ENCODE measurements at places on chromosomes 12 and 14. TPM values are rescaled to one million over a fixed set of nuclear protein-coding genes. Genes with fewer than 3 reads are reported as not detected.

DNA sequence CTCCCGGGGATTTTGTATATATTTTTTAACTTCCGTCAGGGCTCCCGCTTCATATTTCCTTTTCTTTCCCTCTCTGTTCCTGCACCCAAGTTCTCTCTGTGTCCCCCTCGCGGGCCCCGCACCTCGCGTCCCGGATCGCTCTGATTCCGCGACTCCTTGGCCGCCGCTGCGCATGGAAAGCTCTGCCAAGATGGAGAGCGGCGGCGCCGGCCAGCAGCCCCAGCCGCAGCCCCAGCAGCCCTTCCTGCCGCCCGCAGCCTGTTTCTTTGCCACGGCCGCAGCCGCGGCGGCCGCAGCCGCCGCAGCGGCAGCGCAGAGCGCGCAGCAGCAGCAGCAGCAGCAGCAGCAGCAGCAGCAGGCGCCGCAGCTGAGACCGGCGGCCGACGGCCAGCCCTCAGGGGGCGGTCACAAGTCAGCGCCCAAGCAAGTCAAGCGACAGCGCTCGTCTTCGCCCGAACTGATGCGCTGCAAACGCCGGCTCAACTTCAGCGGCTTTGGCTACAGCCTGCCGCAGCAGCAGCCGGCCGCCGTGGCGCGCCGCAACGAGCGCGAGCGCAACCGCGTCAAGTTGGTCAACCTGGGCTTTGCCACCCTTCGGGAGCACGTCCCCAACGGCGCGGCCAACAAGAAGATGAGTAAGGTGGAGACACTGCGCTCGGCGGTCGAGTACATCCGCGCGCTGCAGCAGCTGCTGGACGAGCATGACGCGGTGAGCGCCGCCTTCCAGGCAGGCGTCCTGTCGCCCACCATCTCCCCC, 777 bp downstream of the ASCL1 start:
- peak overlapping the region; percentile 14 for H3K4me3 ChIP-seq
- DNase-seq, result no peak
- no peak overlapping the region for H3K27ac ChIP-seq
- no peaks in the 10 kb centered on the region for H3K36me3 ChIP-seq
- peaks cover 3% of the 10 kb centered on the region for H3K4me1 ChIP-seq

DNA sequence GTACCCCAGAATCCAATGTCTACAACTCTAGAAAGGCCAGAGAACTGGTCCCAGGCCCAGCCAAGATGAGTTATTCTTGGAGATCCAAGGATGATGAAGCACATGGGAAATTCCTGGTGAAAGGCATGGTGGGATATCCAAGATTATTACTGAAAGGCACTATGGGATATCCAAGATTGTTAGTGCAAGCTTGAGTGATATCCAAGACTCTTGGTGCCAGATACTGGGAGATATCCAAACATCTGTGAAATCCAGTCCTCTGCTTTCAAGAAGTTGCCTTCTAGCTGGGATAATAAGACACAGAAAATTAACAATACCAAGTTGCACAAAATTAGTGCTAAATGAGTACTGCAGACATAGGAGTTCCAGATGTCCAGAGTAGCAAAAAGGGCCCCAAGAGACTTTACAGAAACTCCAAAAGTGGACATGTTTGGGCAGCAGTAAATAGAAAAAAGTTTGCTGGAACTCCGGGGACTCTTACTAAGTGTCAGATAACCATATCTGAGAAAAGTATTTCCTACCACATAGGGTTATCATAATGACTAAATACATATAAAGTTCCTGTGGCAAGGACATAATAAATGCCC, 34.6 kb downstream of the PHLDA1 start:
- DNase-seq, result no peak
- no peak overlapping the region for H3K4me3 ChIP-seq
- peaks cover 5% of the 10 kb centered on the region for H3K4me1 ChIP-seq
- no peaks in the 10 kb centered on the region for H3K27me3 ChIP-seq
- no peak overlapping the region for H3K27ac ChIP-seq

DNA sequence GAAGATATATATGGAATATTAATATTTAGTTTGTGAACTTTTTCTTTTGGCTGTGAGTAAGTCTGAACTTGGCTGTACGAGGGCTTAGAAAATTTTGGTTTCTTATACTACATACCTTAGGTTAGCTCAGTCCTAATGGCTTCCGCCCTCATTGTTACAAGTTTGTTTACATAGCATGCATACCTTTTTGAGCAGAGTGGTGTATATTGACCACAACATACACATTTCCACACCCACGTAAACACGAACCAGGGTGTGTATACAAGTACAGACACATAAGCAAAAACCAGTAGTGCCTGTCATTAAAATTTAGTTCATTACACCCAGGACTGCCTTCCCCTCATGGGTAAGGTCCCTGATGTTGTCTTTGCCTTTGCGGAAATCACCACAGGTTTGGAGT, 230.2 kb upstream of the RGS6 start:
- no peak for DNase-seq
- no peaks in the 10 kb centered on the region for H3K4me1 ChIP-seq
- H3K27me3 ChIP-seq, result no peaks in the 10 kb centered on the region
- H3K4me3 ChIP-seq, result no peak overlapping the region
- peaks cover 7% of the 10 kb centered on the region for H3K36me3 ChIP-seq
- H3K27ac ChIP-seq, result no peak overlapping the region

DNA sequence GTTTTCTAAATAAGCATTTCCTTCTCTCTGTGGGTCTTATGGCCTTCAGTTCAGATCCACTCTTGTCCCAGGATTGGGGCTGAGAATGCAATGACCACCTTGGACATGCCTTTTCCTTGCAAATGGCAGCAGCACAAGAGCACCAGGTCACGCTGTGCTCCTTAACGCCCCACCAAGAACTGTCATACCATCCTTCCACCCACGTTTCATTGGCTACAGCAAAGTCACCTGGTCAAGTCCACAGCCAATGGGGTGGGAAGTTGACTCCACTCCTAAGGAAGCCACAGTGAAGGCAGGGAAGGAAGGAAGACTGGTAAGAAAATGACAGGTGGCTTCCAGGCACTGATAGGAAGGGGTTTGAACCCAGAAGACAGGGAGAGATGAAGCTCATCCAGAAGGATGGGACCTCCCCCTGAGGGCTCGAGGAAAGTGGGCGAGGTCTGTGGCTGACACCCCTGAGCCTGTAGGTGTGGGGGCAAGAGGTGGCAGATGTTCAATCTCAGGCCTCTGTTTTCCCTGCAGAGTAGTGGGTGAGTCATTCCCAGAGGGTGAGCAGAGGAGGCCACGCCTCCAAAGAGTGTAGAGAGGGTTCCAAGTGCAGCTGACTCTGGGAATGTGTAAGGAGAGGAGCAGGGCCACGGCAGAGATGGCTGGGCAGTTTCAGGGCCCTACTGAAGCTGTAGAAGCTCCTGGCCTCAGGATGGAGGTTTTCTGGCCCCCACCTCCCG, 113.5 kb upstream of the VRK1 start:
- H3K27ac ChIP-seq, result no peak overlapping the region
- DNase-seq, result no peak
- no peak overlapping the region for H3K4me3 ChIP-seq

DNA sequence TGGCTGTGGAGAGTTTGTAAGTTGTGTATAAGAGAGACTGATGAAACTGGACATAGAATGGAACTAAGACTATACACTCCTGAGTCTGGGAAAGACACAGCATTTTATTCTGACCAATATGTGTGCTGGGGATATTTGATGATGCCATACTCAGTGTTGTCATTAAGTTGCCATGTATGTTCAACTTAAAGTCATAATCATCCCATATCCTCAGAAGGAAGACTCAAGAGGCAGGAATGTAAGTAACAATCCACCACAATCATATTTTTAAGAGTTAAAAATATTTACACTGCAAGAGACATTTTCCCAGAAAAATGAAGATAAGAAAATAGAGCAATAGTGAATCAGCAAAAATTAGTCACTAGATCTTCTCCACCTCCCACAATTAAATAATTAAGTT, 120.1 kb downstream of the MDGA2 start:
- H3K36me3 ChIP-seq, result no peaks in the 10 kb centered on the region
- H3K4me1 ChIP-seq, result no peaks in the 10 kb centered on the region
- no peak overlapping the region for H3K4me3 ChIP-seq
- no peak for DNase-seq
- H3K27ac ChIP-seq, result no peak overlapping the region

DNA sequence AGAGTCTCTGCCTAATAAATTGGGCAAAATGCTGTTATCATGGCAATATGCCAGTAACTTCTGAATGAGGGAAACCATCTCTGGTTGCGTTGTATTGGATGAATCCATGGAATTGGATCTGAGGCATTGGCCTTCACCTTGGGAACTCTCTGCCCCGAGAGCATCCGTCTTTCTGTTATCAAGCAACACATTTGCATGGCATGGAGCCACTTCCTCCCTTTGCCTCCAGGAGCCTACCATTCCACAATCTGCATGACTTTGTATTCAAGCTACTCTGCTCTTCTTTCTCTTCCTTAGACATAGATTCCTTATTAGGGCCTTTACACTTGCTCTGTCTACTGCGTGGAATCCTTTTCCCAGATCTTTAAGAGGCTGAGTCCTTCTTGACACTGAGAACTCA, 57.2 kb downstream of the RIC8B start:
- no peak overlapping the region for H3K27ac ChIP-seq
- no peak overlapping the region for H3K4me3 ChIP-seq
- DNase-seq, result no peak
- H3K27me3 ChIP-seq, result no peaks in the 10 kb centered on the region
- H3K4me1 ChIP-seq, result no peaks in the 10 kb centered on the region

GRCh38 chr12:53044896-53045695, 4.8 kb upstream of the TNS2 start:
- H3K4me3 ChIP-seq, result no peak overlapping the region
- no peak for DNase-seq
- peak overlapping the region; percentile 96 for H3K27ac ChIP-seq
- no peaks in the 10 kb centered on the region for H3K36me3 ChIP-seq

- DNase-seq, result peak; percentile 35
- no peak overlapping the region for H3K27ac ChIP-seq
- H3K4me1 ChIP-seq, result no peaks in the 10 kb centered on the region
- no peaks in the 10 kb centered on the region for H3K27me3 ChIP-seq
Measured at GRCh38 chr14:100608586-100609330, 21.5 kb upstream of the BEGAIN start.

DNA sequence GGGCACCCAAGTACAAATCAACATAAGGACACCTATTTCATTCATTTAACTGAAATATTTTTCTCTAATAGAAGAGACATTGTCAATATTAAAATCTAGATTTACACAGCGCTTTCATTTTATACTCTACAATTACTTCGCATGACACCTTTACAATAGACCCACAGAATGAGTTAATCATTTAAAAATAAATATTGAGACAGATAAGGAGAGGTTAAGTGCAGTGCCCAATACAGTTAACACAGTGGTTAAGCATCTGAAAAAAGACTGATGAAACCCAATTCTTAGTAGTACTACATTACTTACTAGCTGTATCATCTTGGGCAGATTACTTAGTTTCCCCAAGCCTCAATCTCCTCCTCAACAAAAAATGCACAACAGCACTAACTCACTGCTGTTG, 116.2 kb downstream of the DENND5B start:
- no peaks in the 10 kb centered on the region for H3K27me3 ChIP-seq
- no peak overlapping the region for H3K27ac ChIP-seq
- no peak overlapping the region for H3K4me3 ChIP-seq
- peaks cover 12% of the 10 kb centered on the region for H3K4me1 ChIP-seq
- DNase-seq, result no peak

DNA sequence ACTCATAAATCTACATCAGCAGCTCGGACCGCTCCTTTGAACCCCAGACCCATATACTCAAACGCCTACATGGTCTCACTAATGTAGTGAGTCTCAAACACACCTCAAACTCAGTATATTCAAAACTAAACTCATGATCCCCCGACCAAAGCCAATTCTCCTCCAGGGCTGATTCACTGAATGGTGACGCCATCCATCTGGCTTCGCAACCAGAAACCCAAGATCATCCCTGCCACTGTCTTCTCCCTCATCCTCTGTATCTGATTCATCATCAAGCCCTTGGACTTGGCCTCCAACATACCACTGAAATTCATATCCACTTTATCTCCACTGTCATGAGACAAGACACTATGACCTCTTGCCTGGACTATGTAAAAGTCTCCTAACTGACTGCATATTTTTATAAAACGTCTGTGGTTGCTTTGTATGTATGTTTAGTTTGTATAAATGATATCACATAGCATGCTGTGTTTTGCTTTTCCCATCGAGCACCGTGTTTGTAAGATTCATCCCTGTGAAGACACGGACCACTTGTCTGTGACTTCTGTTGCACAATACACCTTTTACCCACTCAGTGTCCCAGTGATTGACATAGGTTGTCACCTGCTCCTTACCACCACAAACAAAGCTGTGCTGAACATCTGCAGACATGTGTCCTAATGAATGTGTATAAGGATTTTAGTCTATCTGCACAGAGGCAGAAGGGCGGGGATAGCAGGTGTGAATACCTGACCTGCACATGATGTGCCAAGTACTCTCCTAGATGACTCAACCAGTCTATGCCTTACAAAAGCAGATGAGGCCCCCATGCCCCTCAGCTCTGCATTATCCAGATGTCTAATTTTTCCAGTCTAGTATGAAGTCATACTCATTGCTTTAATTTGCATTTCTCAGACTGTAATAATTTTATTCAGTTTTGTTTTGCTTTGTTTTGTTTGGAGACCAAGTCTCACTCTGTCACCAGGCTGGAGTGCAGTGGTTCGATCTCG, 76.9 kb downstream of the VWF start:
- no peak for DNase-seq
- no peak overlapping the region for H3K4me3 ChIP-seq
- no peaks in the 10 kb centered on the region for H3K36me3 ChIP-seq
- H3K27ac ChIP-seq, result no peak overlapping the region

DNA sequence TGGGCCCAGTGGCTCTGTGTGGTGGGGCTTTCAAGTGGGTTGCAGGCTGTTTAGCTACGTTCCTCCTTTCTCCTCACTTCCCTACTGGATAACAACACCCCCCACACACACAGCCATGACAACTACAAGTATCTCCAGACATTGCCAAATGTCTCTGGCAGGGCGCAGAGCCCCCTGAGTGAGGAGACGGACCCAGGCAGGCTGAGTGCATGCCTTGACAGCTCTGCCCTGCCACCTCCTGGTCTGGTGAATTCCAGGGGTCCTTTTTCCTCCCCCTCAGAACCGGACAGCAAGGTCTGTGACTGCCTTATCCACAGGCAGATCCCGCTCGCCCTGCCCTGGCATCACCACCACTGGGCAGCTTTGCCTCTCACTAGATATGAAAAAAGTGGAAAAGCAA, 276.5 kb downstream of the TMEM132C start:
- no peaks in the 10 kb centered on the region for H3K4me1 ChIP-seq
- no peak overlapping the region for H3K27ac ChIP-seq
- no peak overlapping the region for H3K4me3 ChIP-seq
- no peak for DNase-seq

GRCh38 chr12:65740873-65741600, 83.2 kb upstream of the HMGA2 start:
- H3K36me3 ChIP-seq, result no peaks in the 10 kb centered on the region
- peak; percentile 80 for DNase-seq
- no peaks in the 10 kb centered on the region for H3K27me3 ChIP-seq

FBXO34 gene
- polyA plus RNA-seq, result 7.3 TPM

ACVRL1 gene
- 16.1 TPM for polyA plus RNA-seq

TECPR2 gene
- 3.3 TPM for polyA plus RNA-seq

KRT2 gene
- 0.02 TPM for polyA plus RNA-seq

All from pancreas (tissue), 10 donors.